ENCODE measurements at places on chromosomes 6 and 20.

DNA sequence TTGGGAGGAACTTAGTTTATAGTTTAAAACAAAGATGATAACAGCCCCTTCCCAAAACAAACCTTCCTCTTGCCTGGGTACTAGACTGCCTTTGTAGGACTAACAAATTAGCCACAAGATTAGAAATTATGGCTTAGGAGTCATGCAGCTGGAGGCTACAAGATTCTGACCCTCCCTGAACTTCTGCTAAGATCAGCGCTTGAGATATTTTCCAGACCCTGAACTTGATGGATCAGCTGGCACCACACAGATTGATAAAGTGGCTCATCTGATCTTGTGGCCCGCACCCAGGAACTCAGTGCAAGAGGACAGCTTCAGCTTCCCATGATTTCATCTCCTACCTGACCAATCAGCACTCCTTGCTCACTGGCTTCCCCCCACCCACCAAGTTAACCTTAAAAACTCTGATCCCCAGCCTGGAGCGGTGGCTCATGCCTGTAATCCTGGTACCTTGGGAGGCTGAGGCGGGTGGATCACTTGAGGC is 5.9 kb upstream of the SERINC3 start:
- DNase-seq = no peak

DNA sequence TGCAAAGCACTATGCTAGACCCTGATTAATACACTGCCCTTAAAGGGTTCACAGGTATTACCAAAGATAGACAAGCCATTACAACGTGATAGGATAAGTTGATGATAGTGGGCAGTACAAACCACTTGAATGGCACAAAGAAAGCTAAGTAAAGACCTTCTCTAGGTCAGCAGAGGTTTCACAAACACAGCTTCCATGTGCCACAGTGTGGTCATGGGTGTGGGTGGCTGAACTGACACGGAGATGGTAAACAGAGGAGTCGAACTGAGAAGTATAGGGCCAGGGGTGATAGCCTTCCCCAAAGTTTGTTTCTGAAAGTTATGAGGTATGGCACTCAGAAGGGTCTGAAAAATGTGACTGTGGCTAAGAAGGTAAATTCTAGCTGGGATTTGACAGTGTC is 4.3 kb downstream of the ZBTB9 start:
- DNase-seq = no peak

GRCh38 chr6:1486387-1486786 is 97.0 kb downstream of the FOXF2 start:
- DNase-seq = no peak

DNA sequence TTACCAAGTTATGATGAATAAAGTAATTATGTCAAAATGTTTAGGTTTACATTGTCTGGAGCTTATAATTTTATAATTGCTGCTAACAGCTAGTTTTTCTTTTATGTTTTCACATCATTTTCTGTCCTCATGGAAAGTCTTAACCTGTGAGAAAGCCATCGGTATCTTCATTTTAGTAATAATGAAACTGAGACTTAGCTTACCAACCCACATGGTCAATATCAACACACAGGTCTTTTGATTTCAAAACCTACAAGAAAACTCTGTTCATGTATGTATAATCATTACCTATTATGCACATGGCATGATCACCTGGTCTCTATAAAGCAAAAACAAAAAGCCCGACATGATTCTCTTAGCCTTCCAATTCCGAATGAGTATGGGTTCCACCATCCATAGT is 61.9 kb downstream of the KCNQ5 start:
- no peak for DNase-seq

DNA sequence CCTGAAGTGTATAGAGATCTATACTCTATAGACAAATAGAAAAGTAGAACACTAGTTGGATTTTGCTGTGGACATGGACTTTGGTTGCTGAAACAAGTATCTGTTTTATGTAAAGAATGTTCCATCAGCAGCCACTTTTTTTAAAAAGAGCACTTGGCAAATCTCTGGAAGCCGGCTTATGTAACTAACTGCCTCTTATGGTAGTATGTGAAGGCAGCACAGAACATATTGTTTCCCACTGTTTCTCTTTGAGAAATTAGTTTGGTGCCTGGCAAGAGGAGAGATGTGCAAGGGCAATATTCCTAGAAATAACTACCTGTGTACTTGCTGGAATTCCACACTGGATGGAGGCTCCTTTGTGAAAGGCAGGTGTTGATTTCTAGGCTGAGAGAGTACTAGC is 242.3 kb upstream of the PREP start:
- DNase-seq = no peak

DNA sequence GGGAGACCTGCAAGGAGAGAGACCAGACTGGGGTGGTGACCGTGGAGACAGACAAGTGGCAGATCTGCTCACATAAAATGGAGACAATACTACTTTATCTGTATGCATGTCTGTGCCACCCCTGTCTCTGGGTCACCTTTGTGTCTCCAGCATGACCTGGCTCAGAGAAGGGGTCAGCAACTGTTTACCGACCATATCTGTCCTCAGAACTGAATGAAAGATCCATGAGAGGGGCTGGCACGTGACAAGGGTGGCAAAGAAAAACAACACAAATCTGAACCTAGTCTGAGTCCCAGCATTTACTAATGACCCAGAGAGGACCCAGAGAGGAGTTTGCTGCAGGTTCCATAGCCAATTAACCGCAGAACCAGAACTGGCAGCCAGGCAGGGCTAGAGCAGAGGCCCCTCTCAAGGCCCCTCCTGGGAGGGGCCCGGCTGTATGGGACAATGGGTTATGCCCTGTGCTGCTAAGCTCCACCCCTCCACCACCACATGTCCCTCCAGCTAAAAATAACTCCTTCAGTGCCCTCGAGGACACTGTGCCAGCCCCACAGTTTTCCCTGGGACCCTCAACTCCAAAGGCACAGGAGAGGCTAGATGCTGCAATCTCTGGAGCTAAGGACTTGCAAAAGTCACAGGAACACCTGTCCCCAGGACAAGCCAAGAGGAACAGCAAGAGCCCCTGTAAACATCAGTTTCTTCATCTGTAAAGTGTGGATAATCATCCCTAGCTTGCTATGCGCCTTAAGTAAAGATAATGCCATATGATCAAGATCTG is 2.2 kb downstream of the AHCY start:
- DNase-seq = no peak

- no peak for DNase-seq
Observed at GRCh38 chr20:23234311-23235078, 116.1 kb upstream of the NXT1 start.

DNA sequence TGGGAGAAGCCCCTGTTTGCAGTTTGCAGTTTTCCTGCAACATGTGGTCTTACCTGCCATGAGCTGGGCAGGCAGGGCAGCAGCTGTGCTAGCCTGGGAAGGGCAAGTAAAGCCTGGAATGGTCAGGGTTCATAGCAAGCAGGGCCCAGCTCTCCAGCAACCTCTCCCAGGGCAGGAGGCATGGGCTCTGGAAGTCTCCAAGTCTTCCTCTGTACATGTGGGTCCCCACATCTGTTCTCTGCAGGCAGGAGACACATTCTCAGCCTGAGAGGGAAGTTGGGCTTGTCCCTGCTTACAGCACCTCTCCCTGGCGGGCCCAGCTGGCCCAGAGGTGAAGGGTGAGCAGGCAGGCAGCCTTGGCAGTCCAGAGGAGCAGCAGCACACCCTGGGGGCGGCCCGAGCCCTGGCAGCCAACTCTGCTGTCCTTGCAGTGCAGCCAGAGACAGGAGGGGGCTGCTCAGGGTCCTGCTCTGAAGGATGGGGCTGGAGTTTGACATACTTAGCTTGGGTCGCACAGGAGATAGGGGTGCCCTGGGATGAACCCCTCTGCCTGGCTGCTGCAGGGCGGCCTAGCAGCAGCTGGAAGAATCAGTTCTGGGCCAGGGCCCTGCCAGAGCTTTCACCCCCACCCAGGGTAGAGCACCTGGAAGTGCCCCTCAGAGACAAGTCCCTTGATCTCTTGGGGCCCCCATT is 176.0 kb downstream of the MRPL14 start:
- DNase-seq = no peak

- no peak for DNase-seq
Observed at GRCh38 chr6:139066080-139066479, 37.5 kb downstream of the ABRACL start.

DNA sequence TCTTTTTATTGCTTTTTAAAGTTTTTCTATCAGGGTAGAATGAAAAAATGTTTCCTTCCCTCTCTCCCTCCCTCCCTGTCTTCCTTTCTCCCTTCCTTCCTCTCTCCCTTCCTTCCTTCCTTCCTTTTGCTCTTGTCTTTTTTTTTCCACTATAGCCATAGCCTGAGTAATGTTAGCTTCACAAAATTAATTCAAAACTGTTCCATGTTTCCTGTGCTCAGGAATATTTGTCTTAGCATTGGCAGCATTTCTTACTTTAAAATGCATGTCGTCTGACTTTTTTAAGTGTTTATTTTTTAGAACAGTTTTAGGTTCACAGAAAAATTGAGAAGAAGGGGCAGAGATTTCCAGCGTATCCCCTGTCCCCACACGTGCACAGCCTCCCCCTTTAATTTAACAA is 730.8 kb upstream of the CITED2 start:
- DNase-seq = no peak

DNA sequence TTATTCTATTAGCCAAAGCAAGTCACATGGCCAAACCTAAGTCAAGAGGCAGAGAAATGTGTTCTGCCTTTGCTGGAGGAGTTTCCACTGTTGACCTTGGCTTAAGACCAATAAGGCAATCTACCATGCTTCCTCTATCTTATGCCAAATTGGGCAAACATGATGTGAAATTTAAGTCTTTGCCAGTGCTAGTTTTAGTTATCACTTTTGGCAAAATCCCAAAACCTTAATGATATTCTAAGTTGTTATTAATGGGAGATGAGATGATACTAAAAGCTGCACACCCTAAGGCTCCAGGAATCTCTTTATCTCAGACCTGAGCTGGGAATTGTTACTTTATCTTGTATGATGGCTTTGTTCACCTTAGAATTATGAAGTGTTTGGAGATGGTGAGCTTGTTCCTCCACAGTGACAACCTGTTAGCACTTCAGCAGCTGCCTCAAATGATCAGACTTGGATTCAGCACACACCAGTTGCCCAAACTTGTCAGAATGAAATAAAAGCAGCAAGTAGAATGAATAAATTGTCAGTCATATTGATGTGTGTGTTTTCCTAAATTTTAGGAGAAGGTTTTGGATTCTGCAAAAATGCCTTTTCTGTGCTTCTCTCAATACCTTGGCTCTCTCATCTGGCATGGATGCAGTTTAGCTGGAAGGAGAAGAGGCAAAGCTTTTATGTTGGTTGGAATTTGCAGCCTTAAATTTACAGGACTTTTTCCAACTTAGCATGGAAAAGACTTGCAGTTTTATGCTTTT is 49.3 kb downstream of the RIN2 start:
- no peak for DNase-seq

DNA sequence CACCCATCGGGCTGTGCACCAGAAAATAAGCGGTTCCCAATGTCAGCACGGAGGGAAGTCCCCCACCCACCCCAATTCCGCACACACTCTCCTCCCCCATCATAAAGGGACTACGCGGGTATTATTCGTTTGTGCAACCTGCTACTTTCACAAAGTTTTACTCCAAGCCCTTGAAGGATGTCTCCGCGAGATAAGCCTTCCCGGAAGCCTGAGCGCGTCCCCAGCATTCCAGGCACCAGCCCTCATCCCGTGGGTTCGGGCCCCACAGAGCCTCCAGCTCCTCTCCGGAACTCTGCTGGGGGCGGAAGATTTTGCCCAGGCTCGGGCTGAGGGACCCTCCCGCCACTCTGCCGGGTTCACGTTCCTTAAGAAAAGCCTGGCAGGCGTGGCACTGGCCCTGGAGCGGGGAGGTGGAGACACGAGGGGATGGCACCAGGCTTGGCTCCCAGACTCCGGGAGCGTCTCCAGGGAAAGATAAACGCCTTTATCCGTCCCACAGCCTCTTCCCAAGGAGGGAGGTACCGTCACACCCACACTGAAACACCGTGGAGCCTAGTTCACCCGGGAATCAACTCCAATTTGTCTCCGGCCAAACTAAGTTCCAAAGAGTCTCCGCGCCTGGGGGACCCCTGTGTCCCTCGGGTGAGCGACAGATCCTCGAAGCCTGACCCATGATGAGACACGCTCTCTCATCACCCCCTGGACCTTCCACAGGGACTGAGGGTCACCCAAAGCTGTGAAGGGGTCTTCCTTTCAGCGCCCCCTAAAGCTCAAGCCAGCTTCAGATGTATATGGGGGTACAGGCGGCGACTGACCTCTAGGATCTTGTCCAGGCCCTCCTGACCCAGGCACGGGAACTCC is 934 bp downstream of the KCNK5 start:
- peak; percentile 40 for DNase-seq

- DNase-seq = no peak
Observed at GRCh38 chr20:33992145-33992922, 1.4 kb upstream of the RALY start.

DNA sequence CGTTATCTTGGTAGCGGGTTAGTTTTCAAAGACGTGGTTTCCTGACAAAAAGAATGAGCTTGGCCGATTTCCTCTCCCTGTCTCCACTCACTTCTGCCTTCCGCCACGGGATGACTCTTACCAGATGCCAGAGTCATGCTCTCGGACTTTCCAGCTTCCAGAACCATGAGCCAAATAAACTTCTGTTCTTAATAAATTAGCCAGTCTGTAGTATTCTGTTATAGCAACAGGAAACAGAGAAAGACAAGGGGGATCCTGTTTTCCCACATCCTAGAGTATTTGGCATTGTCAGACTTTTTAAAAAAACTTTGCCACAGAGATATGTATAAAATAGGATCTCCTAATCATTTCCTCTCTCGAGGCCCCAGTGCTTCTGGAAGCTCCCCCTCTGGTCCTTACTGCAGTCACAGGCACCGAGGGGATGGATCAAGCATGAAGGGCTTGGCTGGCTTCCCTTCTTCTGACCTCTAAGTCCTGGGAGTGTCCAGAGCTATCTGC is 84.9 kb upstream of the NAA20 start:
- no peak for DNase-seq

- no peak for DNase-seq
Observed at GRCh38 chr6:11050731-11051130, 6.6 kb upstream of the ELOVL2 start.

DNA sequence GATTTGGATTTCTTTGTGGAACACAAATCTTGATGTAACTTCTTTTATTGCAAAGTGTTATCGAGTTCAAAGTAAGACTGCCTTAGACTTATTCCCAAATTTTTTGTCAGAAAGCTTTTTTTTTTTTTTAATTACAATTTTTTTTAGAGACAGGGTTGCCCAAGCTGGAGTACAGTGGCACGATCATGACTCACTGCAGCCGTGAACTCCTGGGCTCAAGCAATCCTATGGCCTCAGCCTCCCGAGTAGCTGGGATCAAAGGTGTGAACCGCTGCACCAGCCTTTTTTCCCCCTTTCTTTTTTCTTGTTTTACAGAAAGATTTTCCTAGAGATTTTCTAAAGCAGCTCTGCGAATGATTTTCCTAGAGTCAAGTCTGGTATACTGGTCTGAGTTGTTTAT is 2.8 kb downstream of the RIOK1 start:
- no peak for DNase-seq
